ENCODE measurements at places on chromosomes 13 and 19. TPM values are rescaled to one million over a fixed set of nuclear protein-coding genes. Genes with fewer than 3 reads are reported as not detected.
A peak's percentile ranks its signal among the peaks of the same experiment; 100 is the strongest.

GRCh38 chr13:27619728-27620376, 477 bp downstream of the LNX2 start:
- DNase-seq: peak; percentile 46

The LAIR1 gene
- not detected for total RNA-seq

DNA sequence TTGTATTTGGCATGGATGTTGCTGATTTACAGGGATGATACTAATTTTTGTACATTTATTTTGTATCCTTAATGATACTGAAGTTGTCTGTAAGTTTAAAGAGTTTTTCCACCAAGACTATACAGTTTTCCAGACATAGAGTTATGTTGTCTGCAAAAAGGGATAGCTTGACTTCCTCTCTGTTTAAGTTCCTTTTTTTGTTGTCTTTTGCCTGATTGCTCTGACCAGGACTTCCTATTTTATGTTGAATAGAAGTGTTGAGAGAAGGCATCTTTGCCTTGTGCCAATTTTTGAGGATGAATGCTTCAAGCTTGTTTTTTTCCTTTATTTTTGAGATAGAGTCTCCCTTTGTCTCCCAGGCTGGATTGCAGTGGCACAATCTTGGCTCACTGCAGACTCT, 36.8 kb upstream of the ZNF681 start:
- DNase-seq: no peak

GRCh38 chr13:95740979-95741320, 64.0 kb downstream of the DNAJC3 start:
- DNase-seq: no peak

- DNase-seq: peak; percentile 63
These were observed 121.6 kb upstream of the FRY start for GRCh38 chr13:31909864-31910551.

The PGPEP1 gene
- total RNA-seq: 19.4 TPM

DNA sequence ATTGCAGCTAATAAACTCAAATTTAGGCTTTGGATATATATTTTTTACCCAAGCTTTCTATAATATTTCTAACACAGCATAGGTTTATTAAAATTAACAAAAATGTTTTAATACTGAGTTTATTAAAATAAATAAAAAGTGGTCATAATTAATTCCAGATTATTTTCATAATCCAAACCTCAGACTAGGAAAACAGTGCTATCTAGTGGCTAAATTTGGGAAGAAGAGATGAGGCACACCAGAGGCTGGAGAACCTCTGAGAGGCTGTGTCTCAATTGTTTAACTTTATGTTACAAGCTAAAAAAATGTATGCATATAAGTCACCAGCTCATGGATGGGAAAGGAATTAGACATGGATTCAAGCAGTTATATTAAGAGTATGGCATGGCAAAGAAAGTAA, 392.5 kb downstream of the DIAPH3 start:
- DNase-seq: peak; percentile 9

GRCh38 chr19:32367948-32368536, 22.6 kb downstream of the ZNF507 start:
- DNase-seq: no peak

The EHD2 gene
- total RNA-seq: 146 TPM

The HSPB6 gene
- 0.25 TPM for total RNA-seq

DNA sequence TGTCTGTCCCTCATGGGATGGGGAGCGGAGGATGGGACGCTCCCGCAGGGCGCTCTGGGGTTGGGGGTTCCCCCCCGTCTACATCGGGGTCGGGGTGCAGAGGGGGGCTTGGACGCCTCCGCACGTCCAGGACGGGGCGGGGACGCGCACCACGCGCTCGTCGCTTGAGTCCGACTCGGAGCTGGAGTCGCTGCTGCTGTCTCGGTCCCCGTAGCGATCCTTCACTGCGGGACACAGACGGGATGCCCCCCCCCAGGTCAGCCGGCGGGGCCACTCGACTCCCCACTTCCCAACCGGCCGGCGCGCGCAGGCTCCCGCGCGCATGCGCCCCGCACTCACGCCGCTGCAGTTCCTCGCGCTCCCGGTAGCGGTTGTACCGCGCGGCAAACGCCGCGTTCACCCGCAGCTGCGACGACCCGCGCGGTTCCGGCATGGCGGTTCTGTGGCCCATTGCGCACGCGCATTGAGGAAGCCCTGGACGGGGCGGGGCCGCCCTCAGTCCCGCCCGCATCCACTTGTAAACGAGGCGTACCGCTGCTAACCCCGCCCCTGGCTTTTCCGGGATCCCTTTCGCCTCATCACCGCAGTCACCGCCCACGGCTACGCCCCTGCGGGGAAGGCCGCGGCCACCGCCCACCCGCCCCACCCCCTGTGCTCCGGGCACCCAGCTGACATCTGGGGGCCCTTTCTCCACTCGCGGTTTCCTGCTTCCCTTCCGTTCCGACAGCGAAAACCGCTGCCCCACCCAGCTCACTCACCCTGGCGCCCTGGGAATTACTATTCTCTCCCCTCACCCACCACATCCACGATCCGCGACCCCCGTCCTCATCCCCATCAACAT, at the start of gene KRI1:
Gene KRI1, minus strand, starts transcription at position 444 of the 841 bp plus-strand sequence. Its CDS starts 11 bp downstream, at position 433.
- DNase-seq: peak; percentile 97

GRCh38 chr13:96795670-96796069, 198.6 kb downstream of the OXGR1 start:
- DNase-seq: no peak

The FGF21 gene
- total RNA-seq: not detected

GRCh38 chr19:964761-965694, 19.1 kb upstream of the WDR18 start:
- peak; percentile 24 for DNase-seq

GRCh38 chr19:38316477-38317067, 825 bp upstream of the YIF1B start:
- DNase-seq: no peak

GRCh38 chr13:41788552-41788951, 172.4 kb downstream of the VWA8 start:
- DNase-seq: peak; percentile 87

- DNase-seq: no peak
These were observed 14.5 kb downstream of the ZNF426 start for GRCh38 chr19:9523885-9524474.

The ELSPBP1 gene
- not detected for total RNA-seq

DNA sequence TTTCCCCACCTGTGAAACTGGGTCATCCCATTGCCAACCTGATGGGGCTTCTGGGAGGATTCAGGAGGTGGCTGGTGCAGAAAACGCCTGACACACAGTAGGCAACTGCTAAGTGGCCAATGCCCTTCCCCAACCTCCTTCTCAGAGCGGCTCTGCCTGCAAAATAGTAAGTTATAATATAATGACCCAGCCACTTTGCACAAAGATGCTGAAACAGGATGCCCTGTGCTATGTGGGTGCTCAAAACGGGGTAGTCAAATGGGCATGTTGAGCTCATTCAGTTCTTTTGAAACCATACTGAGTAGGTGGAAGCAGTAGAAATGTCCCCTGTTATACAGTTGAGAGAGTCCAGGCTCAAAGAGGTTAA, 507 bp downstream of the MARCHF2 start:
- no peak for DNase-seq

- no peak for DNase-seq
These were observed 145.6 kb upstream of the KLHL1 start for GRCh38 chr13:70253834-70254233.

The NHLRC3 gene
- total RNA-seq: 7.2 TPM

- peak; percentile 81 for DNase-seq
These were observed 381 bp downstream of the CKAP2 start for GRCh38 chr13:52455677-52456041.

The TMEM150B gene
- not detected for total RNA-seq

The SYCN gene
- not detected for total RNA-seq

The C19orf81 gene
- total RNA-seq: 0.89 TPM

- DNase-seq: no peak
These were observed 63.7 kb upstream of the WDFY2 start for GRCh38 chr13:51520524-51520923.

The LILRA1 gene
- not detected for total RNA-seq

DNA sequence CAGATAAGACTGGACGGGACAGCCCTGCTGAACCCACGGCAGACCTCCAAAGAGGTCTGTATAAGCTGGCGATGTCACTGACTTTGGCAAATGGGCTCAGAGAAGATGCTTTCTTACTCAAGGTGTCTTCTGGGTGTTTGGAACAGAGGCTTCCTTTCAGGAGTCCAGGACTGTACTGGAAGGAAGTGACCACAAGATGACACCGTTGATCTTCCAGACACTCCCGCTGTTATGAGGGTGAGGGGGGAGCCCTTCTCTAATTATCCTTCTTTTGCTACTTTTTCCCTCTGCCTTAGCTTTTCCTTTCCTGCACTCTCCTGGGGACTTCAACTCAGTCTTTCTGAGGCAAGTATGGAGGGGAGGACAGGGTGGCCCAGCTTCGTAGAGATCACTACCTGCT, 65.2 kb upstream of the ZNF599 start:
- DNase-seq: no peak

- DNase-seq: no peak
These were observed 62.4 kb upstream of the KLHL1 start for GRCh38 chr13:70170689-70171088.

The OR7E24 gene
- not detected for total RNA-seq

GRCh38 chr19:44570603-44570983, 41.1 kb upstream of the CEACAM20 start:
- no peak for DNase-seq

DNA sequence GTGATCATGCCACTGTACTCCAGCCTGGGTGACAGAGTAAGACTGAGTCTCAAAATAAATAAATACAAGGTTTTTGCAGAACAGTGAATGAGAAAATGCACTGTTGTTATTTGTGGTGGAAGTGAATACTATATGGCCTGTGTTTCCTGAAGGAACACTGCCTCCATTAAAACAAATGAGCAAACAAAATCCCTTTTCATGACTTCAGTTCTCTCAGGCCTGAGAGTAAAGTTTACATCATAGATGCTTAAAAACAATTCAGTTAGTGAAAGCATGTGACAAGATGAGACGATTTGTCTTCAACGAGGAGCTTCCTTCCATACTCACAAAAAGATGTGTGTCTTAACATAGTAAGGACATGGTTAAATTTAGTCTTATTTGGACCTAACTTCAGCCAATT, 14.4 kb downstream of the SPINT2 start:
- no peak for DNase-seq

DNA sequence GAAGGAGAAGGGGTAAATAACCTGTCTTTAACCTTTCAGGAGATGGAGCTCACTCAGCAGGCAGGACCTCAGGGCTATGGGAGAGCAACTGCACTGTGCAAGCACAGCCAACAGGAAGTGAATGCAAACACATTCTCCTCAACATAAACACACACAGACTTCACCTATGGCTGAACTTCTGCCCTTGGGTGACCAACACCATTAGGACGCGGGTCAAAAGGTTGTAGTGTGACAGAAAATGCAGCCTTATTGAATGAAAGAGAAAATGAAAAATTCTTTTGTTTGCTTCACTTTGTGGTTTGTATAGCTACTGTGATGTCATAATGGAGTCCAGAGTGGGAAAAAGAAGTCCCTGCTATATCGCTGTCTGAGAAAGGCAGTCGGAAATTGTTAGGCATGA, 323.0 kb downstream of the NDFIP2 start:
- no peak for DNase-seq

- DNase-seq: no peak
These were observed 20.0 kb upstream of the WTIP start for GRCh38 chr19:34461375-34462100.

DNA sequence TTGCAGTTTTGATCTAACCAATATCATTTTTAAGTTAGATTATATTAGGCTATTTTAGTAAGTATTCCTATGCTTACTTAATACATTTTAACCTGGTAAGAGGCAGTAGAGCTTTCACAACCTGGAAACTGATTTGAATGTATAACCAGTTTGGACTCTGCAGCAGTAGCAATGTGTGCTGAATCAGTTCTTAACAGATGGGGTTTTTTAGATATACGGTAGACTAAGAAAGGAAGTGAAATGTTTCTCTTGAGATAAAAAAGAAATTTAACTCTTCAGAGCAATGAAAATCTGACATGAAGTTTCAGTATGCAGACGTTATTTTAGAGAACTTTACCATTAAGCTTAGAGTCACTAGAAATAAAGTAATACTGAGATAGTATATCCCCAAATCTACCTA, 2.7 kb downstream of the NBEA start:
- no peak for DNase-seq

DNA sequence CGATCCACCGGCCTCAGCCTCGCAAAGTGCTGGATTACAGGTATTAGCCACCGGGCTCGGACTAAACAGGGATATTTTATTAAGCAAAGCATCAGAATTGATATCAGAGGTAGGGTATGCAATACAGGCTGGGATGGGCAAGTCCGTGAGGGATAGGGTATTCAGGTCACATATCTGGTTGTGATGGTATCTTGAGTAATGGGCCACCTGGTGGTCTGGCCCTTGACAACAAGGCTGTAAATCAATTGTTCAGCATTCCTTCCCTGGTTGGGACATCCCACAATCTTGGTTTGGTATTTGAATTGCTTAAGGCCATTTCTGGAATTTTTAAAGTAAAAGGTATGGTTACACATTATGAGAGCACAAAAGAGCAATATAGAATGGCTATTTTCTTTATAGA, 1588.0 kb downstream of the SLITRK1 start:
- no peak for DNase-seq

DNA sequence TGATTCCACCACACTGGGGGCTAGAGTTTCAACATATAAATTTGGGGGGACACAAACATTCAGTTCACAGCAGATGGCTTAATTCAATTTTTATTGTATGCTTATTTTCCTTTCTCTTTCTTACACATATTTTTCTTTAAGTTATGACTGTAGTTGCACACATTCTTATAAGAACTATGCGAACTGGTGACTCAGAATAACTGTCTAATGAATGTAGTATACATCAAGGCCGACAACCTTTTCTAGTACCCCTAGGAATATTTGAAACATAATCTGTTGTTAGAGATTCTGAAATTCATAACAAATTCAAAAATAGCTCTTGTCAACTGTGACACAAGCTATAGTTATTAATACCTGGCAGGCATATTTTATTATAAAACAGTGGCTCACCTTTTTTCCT, 695.6 kb downstream of the PCDH9 start:
- DNase-seq: no peak

GRCh38 chr19:18932216-18932841, 8.7 kb downstream of the HOMER3 start:
- DNase-seq: no peak

DNA sequence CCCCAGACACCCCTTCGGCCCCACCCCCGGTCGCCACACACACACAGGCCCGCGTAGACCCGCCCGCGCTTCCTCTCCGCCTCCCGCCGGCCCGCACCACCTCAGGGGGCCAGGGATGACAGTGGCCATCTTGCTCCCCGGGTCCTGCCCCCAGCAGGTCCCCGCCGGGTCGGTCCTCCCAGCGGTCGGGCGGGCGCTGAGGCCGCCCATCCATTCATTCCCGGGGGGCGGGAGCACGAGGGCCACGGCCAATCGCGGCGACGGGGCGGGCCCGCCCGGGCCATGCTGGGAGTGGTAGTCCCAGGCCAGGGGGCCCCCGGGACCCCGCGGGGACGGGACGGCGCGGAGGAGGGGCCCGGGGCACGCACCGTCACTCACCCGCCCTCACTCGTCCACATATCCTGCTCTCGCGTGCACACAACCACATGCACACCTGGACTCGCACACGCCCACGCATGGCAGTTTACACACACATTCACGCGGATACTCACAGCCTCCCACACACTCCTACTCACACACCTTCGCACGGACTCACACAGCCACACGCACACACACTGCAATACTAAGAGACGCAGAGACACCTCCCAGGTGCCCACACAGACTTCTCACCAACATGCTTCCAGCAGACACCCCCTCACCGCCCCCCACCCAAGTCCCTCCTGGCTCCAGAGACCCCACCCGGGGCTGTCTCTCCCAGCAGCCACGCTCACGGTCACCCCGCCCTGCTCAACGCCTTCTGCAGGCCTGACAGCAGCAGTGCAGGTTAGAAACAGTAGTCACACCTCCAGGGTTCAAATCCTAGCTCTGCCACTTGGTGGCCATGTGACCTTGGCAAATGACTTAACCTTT, at the start of gene DPF1:
Gene DPF1, minus strand, starts transcription at position 209 of the 849 bp plus-strand sequence. Its CDS starts 80 bp downstream, at position 129.
- peak; percentile 71 for DNase-seq

The ZNF625 gene
- total RNA-seq: 8.3 TPM

All from dermis microvascular lymphatic vessel endothelial cell (primary cell).